ENCODE measurements at places on chromosomes 5 and 9. TPM values are rescaled to one million over a fixed set of nuclear protein-coding genes. Genes with fewer than 3 reads are reported as not detected.

Gene RECK
- 14.8 TPM for total RNA-seq

Gene KIF4B
- not detected for total RNA-seq

Gene SLC36A3
- total RNA-seq, result not detected

Gene CSF1R
- 0.27 TPM for total RNA-seq

Gene WDR41
- 52.3 TPM for total RNA-seq

Gene PGM5
- total RNA-seq, result 9.8 TPM

Gene PFN3
- total RNA-seq, result not detected

Gene APBA1
- 18.4 TPM for total RNA-seq

Gene TMEM215
- total RNA-seq, result 0.07 TPM

Gene PRUNE2
- total RNA-seq, result 3.5 TPM

Gene GABRA6
- total RNA-seq, result not detected

Gene GTF3C5
- total RNA-seq, result 80.2 TPM

Gene C9orf153
- total RNA-seq, result 0.41 TPM

Gene GRXCR2
- total RNA-seq, result not detected

Gene TNFAIP8
- 26.5 TPM for total RNA-seq

Gene NRG2
- 2.8 TPM for total RNA-seq

GRCh38 chr5:43148417-43148816, 27.7 kb downstream of the ZNF131 start:
- DNase-seq, result no peak

GRCh38 chr5:36932056-36932455, 55.5 kb downstream of the NIPBL start:
- DNase-seq, result no peak

- no peak for DNase-seq
Measured at GRCh38 chr5:178225174-178225573, 7.4 kb downstream of the PHYKPL start.

- DNase-seq, result no peak
Measured at GRCh38 chr9:38284588-38285051, 107.9 kb upstream of the ALDH1B1 start.

DNA sequence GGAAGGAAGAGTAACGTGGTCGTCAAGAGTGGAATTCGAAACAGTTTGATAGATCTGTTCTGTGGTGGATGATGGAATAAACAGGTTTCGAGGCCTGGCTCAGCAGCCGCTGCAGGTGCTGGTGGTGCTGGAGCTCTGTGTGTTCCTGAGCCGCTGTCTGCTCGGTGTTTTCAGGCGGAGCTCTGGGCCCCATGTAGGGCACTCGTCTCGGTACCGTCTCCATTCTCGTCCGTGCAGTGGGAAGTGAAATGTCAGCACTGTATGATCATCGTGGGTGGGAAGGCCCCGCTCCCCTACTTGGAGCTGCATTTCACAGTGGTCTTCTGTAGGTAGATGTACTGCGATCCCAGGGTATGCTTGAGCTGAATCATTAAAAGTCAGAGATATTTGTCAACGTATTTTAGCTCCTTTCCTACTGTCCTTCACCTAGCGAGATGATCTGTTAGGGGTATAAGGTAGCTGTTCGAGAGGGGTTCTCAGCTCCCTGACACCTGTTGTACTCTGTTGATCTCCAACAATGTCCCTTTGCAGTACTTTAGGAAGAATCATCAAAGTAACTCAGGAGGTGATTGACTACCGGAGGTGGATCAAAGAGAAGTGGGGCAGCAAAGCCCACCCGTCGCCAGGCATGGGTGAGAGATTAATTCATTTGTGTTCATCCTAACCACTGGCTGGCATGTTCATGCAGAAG, 35.9 kb downstream of the TENT4A start:
- DNase-seq, result no peak

DNA sequence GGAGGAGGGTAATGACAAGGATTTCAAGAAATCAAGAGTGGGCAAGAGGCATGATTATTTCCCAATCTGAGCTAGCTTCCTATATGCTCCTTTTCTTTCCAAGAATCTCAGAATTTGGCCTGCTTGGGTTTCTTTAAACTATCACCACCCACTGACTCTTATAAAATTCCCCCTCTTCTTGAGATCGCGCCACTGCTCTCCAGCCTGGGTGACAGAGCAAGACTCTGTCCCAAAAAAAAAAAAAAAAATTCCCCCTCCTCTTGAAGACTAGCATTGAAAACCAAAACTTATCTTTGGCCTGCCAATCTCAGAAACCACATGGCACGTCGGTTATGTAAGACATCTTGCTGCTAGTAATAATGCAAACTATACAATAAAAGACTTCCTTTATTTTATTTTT, 3.4 kb upstream of the DMXL1 start:
- no peak for DNase-seq

GRCh38 chr5:59724482-59725391, 168.8 kb downstream of the PDE4D start:
- DNase-seq, result no peak

- peak; percentile 81 for DNase-seq
Measured at GRCh38 chr9:136631038-136632000, 31.4 kb upstream of the EGFL7 start.

GRCh38 chr5:127609957-127610356, 38.9 kb upstream of the CTXN3 start:
- no peak for DNase-seq

- DNase-seq, result no peak
Measured at GRCh38 chr5:130135506-130135905, 231.2 kb downstream of the CHSY3 start.

GRCh38 chr9:21455320-21455719, 15.1 kb downstream of the IFNA1 start:
- no peak for DNase-seq

DNA sequence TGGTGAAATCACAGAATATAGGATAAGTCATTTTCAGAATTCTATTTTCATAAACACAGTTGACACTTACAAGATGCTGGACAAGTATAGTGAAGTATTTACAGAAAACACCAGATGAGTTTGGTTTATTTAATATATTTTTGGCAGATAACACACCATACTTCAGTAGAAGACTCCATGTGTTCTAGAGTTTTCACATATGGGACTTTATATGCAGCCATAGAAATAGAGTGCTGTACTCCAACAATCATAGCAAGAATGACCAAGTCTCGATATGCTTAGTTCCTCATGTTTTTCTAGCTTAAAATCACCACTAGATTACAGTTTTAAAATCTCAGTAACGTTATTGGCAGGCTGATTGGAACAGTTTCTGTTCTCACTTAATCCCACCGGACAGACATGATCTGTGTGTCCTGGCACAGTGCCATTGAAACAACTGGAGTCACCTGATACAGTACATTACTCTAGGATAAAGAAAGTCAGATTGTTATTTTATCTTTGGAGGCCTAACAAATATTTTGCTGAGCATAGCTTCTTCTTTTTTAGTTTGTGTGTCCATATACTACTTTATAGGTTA, 45.8 kb upstream of the ERBIN start:
- no peak for DNase-seq

- peak; percentile 30 for DNase-seq
Measured at GRCh38 chr5:81749561-81750307, 1.2 kb downstream of the SSBP2 start.

GRCh38 chr5:78907255-78907891, 77.7 kb downstream of the ARSB start:
- no peak for DNase-seq

DNA sequence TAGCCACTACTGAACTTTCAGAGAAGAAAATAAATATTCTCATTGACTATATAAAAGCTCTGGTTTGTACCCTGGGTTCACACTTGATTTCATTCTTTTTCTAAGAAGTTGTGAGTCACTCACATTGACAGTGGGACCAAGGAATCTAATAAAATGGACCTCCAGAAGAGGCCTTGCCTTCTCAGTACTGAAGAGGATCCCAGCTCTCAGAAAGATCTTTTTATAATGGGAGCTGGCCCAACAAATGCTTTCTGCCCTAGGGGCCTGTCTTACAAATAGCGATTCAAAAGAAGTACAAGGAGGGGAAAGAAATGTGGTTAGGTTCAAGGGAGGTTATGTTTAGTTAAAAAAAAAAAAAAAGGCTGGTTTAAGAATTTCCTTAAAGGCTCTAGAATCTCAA, 237.9 kb downstream of the ISL1 start:
- DNase-seq, result no peak

GRCh38 chr5:108726446-108727235, 21.1 kb upstream of the FER start:
- no peak for DNase-seq

DNA sequence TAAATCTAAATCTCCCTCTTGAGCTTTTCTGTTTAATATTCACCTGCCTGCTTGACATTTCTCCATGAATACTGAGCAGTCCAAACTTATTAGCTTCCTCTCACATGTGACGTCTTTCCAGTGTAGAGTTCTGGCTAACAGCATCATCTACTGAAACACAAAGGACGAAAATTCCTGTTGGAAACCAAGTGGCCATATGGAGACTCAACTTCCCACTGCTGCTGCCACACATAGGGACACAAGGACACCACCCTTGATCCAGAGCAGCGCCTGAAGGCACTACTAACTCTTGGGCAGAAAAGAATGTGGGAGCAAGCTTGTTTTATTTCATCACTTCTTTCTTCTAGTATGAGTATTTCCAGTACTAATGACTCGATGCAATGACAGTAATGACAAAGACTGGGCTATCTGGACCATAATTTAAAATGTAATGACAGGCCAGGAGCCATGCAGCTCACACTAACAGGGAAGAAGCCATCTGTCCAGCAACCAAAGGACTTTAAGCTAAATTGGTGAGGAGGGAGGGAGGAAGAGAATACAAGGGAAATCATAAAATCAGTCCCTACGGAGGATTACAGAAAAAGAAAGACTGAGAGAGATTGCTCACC, 19.2 kb downstream of the RNF130 start:
- DNase-seq, result no peak

DNA sequence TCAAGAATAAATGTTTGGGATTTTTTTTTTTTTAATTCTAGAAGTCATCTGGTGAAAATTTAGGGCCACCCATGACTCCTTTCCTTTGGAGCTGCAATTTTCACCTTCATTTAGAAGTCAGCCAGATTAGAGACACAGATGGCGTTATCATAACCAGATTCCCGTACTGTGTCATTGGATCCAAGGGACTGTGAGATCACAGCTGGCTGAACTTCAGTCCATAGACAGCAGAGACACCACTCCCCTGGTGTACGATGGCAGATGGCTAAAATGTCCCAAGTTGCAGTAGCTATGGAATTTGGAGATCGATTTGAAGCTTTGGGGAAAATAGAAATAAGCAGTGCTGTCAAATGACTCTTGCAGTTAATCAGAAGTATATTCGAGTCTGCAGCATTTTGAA, 216.3 kb downstream of the RFK start:
- DNase-seq, result no peak

GRCh38 chr5:15929611-15930263, 249.9 kb downstream of the MARCHF11 start:
- no peak for DNase-seq

DNA sequence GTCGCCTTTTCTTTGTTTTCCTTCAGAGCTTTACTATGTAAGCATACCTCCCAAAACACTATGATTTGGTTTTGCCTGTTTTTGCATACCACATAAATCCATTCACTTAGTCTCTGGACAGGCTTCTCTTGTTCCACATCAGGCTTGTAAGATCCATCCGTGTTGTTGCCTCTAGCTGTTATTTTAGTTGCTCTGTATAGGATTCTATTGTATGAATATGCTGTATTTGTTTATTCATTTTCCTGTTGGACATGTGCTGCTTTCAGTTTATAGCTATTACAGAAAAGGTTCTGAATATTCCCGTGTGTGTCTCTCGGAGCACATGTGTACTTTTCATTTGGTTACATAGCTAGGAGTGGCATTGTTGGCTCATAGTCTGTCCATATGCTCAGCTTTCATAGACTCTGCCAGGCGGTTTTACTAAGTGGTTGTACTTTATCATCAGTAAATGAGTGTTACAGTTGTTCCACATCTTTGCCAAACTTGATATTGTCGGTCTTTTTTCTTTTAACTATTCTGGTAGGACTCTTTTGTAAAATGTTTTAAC, 41.8 kb downstream of the NUP214 start:
- no peak for DNase-seq

GRCh38 chr5:124650951-124651662, 95.3 kb downstream of the ZNF608 start:
- no peak for DNase-seq

GRCh38 chr5:33258553-33258952, 182.2 kb upstream of the TARS1 start:
- DNase-seq, result no peak

DNA sequence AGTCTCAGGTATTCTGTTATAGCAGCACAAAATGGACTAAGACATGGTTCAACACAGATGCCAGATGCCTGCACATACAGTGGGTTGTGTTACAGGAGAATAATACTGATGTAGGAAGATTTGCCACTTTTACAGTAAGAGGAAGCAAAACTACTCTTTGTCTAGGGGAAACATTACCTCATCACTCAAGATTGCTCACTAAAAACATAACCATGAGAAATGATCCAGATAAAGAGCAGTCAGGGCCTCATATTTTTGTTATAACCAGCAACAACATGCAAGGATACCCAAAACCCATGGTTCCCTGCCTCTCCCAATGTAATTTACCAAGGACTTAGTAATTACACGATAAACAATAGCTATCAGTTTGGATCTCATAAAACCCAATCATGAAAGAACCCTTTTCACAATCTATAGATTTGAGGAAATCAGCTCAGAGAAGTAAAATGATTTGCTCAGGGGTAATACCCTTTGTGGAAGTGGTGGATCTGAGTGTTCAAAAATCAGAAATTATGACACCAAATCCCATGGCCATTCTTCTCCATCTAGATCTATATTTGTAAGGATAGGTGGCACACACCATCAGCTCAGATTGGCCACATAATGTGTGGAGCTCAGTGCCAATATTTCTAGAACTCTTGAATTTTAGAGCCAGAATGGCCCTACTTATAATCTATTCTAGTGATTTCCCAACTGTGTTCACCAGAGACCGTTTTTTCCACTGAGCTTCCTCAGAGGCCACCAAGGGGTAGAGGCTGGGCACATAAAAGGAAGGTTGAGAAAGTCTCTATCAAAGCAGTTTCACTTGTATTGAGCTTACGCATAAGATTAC, 27.8 kb downstream of the DPYSL3 start:
- no peak for DNase-seq

DNA sequence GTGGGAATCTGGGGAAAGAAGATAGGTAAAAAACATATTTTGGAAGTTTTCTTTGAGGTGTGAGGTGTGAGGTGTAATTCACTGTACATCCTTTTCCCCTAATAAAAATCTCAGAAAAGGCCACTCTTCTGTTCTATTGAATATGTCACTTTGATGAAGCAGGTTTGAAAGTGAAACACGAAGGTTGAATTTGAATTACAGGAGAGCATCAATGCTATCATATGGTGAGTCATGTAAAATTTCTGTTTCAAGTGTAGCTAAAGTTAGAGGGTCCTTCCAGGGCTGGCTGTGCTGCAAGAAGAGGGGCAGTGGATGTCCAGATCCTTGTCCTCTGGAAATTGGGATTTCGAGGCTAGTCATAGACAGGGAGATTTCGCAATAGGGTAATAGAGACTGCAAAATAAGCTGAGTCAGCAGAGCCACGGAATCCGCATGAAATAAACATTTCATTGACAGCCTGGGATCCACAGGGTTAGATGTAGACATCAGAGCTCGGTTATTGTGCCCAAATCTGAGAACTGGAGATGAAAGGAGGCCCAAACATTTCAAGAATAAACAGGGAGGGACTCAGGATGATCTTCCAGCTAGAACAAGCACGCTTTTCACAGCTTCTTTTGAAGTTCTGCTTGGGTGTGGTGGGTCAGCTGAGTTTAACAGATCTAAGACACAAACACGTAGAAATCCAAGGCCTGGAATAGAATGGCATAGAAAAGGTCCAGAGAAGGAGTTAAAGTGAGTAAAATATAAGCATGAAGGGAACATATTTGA, 194.4 kb upstream of the CDKN2B start:
- no peak for DNase-seq

All from mesothelial cell of epicardium (in vitro differentiated cells).